ENCODE measurements at places on chromosomes 6 and 20.

- DNase-seq = no peak
These were observed 223.6 kb upstream of the PREP start for GRCh38 chr6:105626295-105627158.

GRCh38 chr6:31049518-31049917 lies 39.2 kb downstream of the MUC22 start:
- DNase-seq = no peak

DNA sequence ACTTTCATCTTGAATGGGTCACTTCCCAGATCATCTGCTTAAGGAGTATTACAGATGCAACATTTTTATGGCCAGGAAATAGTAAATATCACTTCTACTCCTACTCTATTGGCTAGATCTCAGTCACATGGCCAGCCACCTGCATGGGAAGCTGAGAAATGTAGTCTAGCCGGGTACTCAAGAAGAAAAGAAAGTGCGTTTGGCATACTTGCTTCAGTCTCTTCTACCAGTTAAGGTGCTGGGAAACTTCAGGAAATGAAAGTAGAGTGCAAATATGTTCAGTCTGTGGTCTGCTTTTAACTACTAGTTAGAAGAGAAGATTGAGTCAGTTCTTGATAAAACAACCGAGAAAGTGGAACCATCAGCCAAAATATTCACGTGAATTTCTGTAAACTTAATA lies 129.2 kb downstream of the PDSS2 start:
- DNase-seq = no peak

DNA sequence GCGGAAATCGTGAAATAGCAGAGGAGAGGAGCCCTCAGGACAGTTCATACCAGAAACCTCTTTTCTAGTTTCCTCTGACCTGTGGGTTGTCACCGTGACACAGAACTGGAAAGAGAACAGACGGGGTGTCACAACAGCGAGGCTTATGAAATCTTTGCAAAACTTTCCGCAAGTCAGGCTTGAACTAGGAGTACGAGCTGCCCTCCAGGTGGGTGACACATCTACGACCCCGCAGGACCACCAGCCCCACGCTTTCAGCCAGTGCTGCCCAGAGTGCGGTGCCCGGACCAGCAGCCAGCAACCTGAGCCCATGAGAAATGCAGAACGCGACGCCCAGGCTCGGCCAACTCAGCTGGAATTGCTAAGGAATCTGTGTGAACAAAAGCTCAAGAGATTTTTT lies 30.8 kb downstream of the WRNIP1 start:
- DNase-seq = no peak

- DNase-seq = no peak
These were observed 974.0 kb upstream of the GJE1 start for GRCh38 chr6:141158740-141159139.

GRCh38 chr6:77620278-77620882 lies 32.5 kb upstream of the MEI4 start:
- DNase-seq = no peak

- no peak for DNase-seq
These were observed 68.8 kb downstream of the GJA1 start for GRCh38 chr6:121504227-121504626.

DNA sequence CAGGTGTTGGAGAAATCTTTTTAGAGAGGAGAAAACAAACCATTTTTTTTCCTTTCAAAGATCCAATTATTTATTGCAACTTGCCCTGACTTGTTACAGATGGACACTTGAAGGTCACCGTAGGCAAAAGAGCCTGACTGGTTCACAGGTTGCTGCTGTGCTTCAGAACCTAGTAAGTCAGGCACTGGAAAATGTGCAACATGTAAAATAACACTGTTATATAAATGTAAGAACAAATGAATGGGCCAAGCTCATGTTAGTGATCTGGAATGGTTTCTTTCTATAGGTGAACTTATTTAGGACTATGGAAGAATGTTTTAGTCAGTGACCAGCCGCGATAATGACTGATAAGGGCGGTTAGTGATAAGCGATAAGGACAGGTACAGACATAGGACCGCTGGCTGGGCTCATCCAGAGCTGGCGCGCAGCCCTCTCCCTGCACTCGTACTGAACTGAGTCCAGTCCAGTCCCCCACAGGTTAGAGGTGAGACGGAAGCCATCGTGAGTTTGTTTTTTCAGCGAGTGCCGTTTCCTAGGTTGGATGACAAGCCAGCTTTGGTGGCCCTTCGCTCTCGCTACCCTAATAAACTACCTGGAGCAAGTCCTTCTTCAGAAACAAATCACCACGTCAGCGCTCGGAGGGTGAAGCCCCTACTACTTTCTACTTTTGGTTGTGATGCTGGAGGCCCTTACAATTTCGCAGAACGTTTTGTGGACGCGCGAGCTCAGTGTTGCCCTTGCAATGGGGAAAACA lies 94.4 kb upstream of the PRDM1 start:
- no peak for DNase-seq

DNA sequence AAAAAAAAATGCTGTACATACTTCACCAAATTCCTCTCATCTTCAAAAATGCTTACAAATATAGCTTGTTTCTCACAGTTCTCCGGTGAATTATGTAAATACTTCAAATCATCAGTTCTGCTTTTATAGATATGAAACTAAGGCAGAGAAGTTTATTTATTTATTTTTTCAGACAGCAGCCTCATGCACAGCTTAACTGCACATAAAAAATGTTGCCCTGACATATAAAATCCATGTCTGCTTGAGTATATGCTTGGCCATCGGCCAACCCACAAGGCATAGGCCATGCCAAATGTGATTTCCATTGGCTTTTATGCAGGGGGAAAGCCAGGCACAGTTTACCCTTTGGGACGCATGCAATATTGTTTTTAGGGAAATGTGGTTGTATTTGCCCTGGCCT lies 57.3 kb upstream of the PHACTR2 start:
- DNase-seq = no peak

GRCh38 chr6:93104195-93104817 lies 315.1 kb downstream of the EPHA7 start:
- DNase-seq = no peak

Data from activated CD8-positive, alpha-beta memory T cell treated with anti-CD3 and anti-CD28 coated beads for 4 hours (primary cell).